ENCODE measurements at places on chromosomes 7 and 10. TPM values are rescaled to one million over a fixed set of nuclear protein-coding genes. Genes with fewer than 3 reads are reported as not detected.

Gene BAIAP2L1
- 2.3 TPM for total RNA-seq

Gene ITGB8
- total RNA-seq: 0.07 TPM

Gene AGBL3
- total RNA-seq: 2.1 TPM

Gene PTPN20
- 2.0 TPM for total RNA-seq

Gene SORCS1
- not detected for total RNA-seq

Gene CALHM1
- not detected for total RNA-seq

Gene CALHM3
- not detected for total RNA-seq

Gene HOXA9
- total RNA-seq: not detected

Gene TACC2
- not detected for total RNA-seq

Gene ADAM8
- 176 TPM for total RNA-seq
